ENCODE measurements at places on chromosomes 4 and X. TPM values are rescaled to one million over a fixed set of nuclear protein-coding genes. Genes with fewer than 3 reads are reported as not detected.
A peak's percentile ranks its signal among the peaks of the same experiment; 100 is the strongest.

DNA sequence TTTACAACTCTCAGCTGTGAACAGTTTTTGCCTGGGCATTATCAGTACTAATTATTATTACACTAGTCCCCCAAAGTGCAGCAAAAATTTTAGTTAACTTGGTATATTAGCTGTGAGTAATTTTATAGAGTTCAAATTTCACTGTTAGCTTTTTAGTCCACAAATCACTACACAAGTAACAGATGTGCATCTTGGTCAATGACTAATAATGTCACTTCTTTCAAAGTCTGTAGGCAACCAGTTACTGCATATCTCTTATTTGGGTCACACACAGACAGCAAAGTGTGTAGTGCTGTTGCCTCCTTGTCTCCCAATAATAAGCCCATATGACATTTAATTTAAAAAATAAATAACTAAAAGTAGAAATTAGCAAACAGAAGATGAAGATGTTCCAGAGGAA lies 159.9 kb downstream of the SCFD2 start:
- no peak for DNase-seq
- no peaks in the 10 kb centered on the region for H3K27me3 ChIP-seq
- no peaks in the 10 kb centered on the region for H3K36me3 ChIP-seq

DNA sequence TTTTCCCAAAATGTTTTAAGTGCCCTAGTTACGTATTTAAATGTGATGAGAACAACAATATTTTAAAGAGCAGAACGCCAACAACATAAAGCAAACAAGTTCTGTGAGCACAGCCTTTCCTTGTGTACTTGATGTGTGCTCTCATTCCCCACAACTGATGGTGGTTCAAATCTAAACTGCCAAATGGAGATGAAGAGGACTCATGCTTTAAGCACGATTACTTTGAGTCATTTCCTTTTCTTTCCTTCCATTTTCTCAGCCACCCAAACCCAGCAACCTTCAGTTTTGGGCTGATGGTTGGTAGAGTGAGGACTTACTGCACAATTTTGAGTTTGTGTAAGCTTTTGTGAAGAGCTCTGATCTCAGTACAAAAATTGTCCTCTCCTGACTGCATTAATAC lies 1.7 kb downstream of the NSD2 start:
- peaks cover 19% of the 10 kb centered on the region for H3K4me1 ChIP-seq
- H3K27me3 ChIP-seq, result no peaks in the 10 kb centered on the region
- no peak overlapping the region for H3K4me3 ChIP-seq
- H3K27ac ChIP-seq, result peak overlapping the region; percentile 94
- no peaks in the 10 kb centered on the region for H3K36me3 ChIP-seq
- no peak for DNase-seq

GRCh38 chr4:24007860-24008261 lies 118.0 kb upstream of the PPARGC1A start:
- DNase-seq, result no peak
- no peak overlapping the region for H3K27ac ChIP-seq
- no peak overlapping the region for H3K4me3 ChIP-seq
- no peaks in the 10 kb centered on the region for H3K36me3 ChIP-seq
- no peaks in the 10 kb centered on the region for H3K4me1 ChIP-seq

- H3K4me1 ChIP-seq, result no peaks in the 10 kb centered on the region
- no peak overlapping the region for H3K27ac ChIP-seq
- no peak overlapping the region for H3K4me3 ChIP-seq
Observed at GRCh38 chrX:35787867-35788266, 10.3 kb upstream of the MAGEB16 start.

- no peaks in the 10 kb centered on the region for H3K36me3 ChIP-seq
- no peak overlapping the region for H3K4me3 ChIP-seq
- H3K4me1 ChIP-seq, result no peaks in the 10 kb centered on the region
- H3K27ac ChIP-seq, result no peak overlapping the region
- DNase-seq, result no peak
Observed at GRCh38 chr4:31657859-31658570, 937.8 kb downstream of the PCDH7 start.

- H3K27ac ChIP-seq, result no peak overlapping the region
- peaks cover 67% of the 10 kb centered on the region for H3K4me1 ChIP-seq
- no peaks in the 10 kb centered on the region for H3K36me3 ChIP-seq
- H3K4me3 ChIP-seq, result no peak overlapping the region
- H3K27me3 ChIP-seq, result no peaks in the 10 kb centered on the region
- no peak for DNase-seq
Observed at GRCh38 chr4:37670249-37670648, 15.9 kb downstream of the RELL1 start.

- H3K4me1 ChIP-seq, result peaks cover 21% of the 10 kb centered on the region
- H3K27me3 ChIP-seq, result peaks cover 34% of the 10 kb centered on the region
- DNase-seq, result no peak
- H3K4me3 ChIP-seq, result peak overlapping the region; percentile 77
Observed at GRCh38 chr4:147732518-147733235, 789 bp downstream of the ARHGAP10 start.

- H3K36me3 ChIP-seq, result no peaks in the 10 kb centered on the region
- peak overlapping the region; percentile 80 for H3K4me3 ChIP-seq
- H3K27me3 ChIP-seq, result peaks cover 15% of the 10 kb centered on the region
- H3K4me1 ChIP-seq, result peaks cover 48% of the 10 kb centered on the region
- DNase-seq, result peak; percentile 90
- H3K27ac ChIP-seq, result peak overlapping the region; percentile 98
Observed at GRCh38 chrX:12973561-12974304, 1.2 kb upstream of the TMSB4X start.

DNA sequence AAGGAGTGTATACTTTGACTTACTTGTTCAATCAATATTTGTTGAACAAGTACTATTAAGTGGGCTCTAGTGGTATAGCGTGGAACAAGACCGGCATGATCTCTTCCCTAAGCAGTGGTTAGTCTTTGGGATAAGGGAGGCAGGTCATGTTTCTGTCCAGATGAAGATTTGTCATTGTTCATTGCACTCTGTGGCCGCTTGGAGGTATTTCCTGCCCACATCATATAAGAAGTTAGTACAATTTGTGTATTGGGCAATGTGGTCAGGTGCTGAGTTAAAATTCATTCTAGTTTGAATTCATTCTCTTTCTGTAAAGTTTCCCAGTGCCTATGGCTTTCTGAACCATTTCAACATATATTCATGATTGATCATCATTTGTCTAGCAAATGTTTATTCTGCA lies 101.1 kb upstream of the SHISA3 start:
- H3K27me3 ChIP-seq, result no peaks in the 10 kb centered on the region
- H3K4me3 ChIP-seq, result no peak overlapping the region
- H3K27ac ChIP-seq, result no peak overlapping the region
- no peaks in the 10 kb centered on the region for H3K4me1 ChIP-seq

GRCh38 chr4:168856312-168856711 lies 153.7 kb downstream of the CBR4 start:
- H3K36me3 ChIP-seq, result no peaks in the 10 kb centered on the region
- H3K27ac ChIP-seq, result no peak overlapping the region
- peaks cover 8% of the 10 kb centered on the region for H3K4me1 ChIP-seq
- no peak for DNase-seq
- no peak overlapping the region for H3K4me3 ChIP-seq

DNA sequence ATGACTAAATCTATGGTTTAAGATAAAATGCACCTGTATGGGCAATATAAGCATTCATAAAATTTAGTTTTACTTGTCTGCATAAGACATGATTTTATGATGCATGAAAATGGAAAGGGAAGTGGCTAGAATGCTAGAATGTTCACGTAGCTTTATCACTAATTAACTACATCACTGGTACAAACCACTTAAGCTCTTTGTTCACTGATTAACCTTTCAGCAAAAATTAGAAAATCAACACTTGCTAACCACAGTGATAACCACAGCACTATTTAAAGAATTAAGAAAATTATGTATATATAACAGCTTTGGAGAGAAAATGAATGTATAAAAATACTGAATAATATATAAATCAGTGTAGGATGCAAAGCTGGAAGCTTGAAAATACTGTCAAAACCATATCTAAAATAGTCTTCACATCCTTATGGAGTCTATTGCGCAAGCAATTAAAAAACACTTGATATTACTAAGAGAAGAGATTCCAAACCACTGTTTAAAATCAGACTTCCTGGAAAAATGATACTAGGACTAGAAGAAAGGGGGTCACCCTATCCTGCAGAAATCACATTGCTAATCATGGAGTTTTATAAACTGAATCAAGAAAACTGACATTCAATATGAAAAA lies 51.9 kb downstream of the EFHC2 start:
- no peaks in the 10 kb centered on the region for H3K36me3 ChIP-seq
- H3K27ac ChIP-seq, result no peak overlapping the region
- no peaks in the 10 kb centered on the region for H3K27me3 ChIP-seq
- H3K4me3 ChIP-seq, result no peak overlapping the region
- H3K4me1 ChIP-seq, result no peaks in the 10 kb centered on the region

- no peak for DNase-seq
- no peak overlapping the region for H3K4me3 ChIP-seq
- H3K27ac ChIP-seq, result no peak overlapping the region
Observed at GRCh38 chr4:98672583-98673287, 14.3 kb upstream of the TSPAN5 start.

- no peak overlapping the region for H3K4me3 ChIP-seq
- H3K27ac ChIP-seq, result no peak overlapping the region
- H3K27me3 ChIP-seq, result no peaks in the 10 kb centered on the region
- DNase-seq, result no peak
- H3K4me1 ChIP-seq, result no peaks in the 10 kb centered on the region
Observed at GRCh38 chr4:22216278-22216677, 267.7 kb upstream of the KCNIP4 start.

GRCh38 chr4:104912518-104912917 lies 234.2 kb upstream of the TET2 start:
- no peak overlapping the region for H3K4me3 ChIP-seq
- H3K27me3 ChIP-seq, result no peaks in the 10 kb centered on the region
- no peaks in the 10 kb centered on the region for H3K36me3 ChIP-seq
- no peak overlapping the region for H3K27ac ChIP-seq
- no peak for DNase-seq

DNA sequence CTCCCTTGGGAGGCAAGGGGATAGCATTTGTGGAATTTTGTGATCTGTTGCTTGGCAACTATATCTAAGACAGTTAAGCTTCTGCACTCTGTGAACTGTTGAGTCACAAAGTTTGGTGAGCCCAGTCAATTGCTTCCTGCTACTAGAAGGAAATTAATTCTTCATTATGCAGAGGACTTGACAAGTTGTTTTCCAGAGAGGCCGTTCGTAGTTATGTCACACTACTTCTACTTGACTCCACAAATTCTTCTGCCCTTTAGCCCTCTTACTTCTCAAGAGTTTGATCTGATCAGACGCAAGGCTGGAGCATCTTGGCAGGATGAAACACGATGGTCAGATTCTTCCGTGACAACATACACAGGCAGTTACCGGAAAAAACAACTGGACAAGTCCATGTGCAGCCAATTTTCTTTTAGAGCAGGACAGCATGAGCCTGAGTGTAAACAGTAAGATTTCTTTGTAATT lies at the start of gene C4orf51:
Gene C4orf51 (plus strand): TSS at position 156 of the 465 bp plus-strand sequence. CDS start 58 bp downstream, at position 214.
- no peaks in the 10 kb centered on the region for H3K4me1 ChIP-seq
- H3K4me3 ChIP-seq, result no peak within 1 kb of the TSS
- H3K27me3 ChIP-seq, result no peaks in the 10 kb centered on the region
- no peak within 1 kb of the TSS for H3K27ac ChIP-seq
- no peaks in the 10 kb centered on the region for H3K36me3 ChIP-seq
- DNase-seq, result no peak

The HPRT1 gene
- 22.5 TPM for total RNA-seq

The SLC9A6 gene
- 13.5 TPM for total RNA-seq

The FGF2 gene
- total RNA-seq, result 1.1 TPM

The TMEM185A gene
- total RNA-seq, result 48.3 TPM

The CAMK2D gene
- 32.4 TPM for total RNA-seq

The BANK1 gene
- 208 TPM for total RNA-seq

The MTMR8 gene
- total RNA-seq, result 3.9 TPM

The CCDC110 gene
- 4.7 TPM for total RNA-seq

The NEUROG2 gene
- total RNA-seq, result not detected

The CENPVL2 gene
- not detected for total RNA-seq

The EDNRA gene
- 14.6 TPM for total RNA-seq

The GJB1 gene
- total RNA-seq, result not detected

The STARD8 gene
- 28.7 TPM for total RNA-seq

The SOWAHD gene
- total RNA-seq, result 8.1 TPM

The NPY1R gene
- 102 TPM for total RNA-seq

The PNMA6A gene
- total RNA-seq, result 1.1 TPM

The ABHD18 gene
- 15.9 TPM for total RNA-seq

The DCAF4L1 gene
- total RNA-seq, result 0.37 TPM

The FAT4 gene
- 17.6 TPM for total RNA-seq

The SMIM10 gene
- 5.5 TPM for total RNA-seq

The NOX1 gene
- total RNA-seq, result not detected

Data from spleen (tissue), 13 donors.